GM23338 (cell line): ENCODE measurements at places on chromosomes 7 and 10. TPM values are rescaled to one million over a fixed set of nuclear protein-coding genes. Genes with fewer than 3 reads are reported as not detected.

DNA sequence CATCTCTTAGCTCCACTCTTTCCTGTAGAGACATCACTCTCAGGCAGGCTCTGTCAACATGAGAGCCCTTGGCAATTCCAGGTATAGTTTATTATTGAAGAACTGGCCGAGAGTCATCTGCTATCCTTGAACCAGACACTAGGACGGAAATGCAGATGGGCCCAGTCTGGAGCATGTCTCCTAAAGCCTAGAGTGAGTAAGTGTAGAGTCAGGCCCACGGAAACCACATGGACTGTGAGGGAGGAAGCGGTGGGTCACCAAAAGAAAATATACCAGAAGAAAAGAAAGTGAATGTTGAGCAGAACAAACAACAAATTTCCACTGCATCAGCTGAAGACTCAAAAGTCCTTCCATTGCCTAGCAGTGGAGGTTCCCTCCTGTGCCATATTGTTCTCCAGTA is 15.7 kb upstream of the RELN start:
- H3K27me3 ChIP-seq = no peaks in the 10 kb centered on the region
- peak; percentile 12 for DNase-seq
- no peaks in the 10 kb centered on the region for H3K36me3 ChIP-seq
- no peak overlapping the region for H3K27ac ChIP-seq
- H3K4me1 ChIP-seq = no peaks in the 10 kb centered on the region
- no peak overlapping the region for H3K4me3 ChIP-seq

GRCh38 chr10:120794390-120794789 is 56.8 kb upstream of the WDR11 start:
- no peaks in the 10 kb centered on the region for H3K27me3 ChIP-seq
- H3K4me1 ChIP-seq = peaks cover 12% of the 10 kb centered on the region; the same call in 1 of the 2 replicates
- no peak for DNase-seq
- H3K27ac ChIP-seq = no peak overlapping the region

DNA sequence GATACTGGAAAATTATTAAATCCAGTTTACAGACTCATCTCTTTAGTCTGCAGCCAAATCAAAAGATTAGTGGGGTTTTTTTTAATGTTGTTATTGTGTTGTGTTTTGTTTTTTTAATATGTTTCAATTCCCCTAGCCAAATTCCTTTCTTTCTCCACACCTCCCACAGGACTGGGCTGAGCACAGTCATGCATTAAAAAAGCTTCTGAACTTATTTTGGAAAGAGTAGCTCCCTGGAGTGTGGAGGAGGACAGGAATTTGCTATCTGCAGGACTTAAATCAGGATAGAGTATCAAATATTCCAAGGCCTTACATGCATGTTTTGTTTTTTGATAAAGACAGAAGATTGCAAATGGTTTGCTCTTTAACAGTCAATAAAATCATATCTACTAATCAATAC is 90.7 kb downstream of the GNAI1 start:
- no peaks in the 10 kb centered on the region for H3K27me3 ChIP-seq
- H3K36me3 ChIP-seq = no peaks in the 10 kb centered on the region; the same call in 1 of the 2 replicates
- H3K4me3 ChIP-seq = no peak overlapping the region
- DNase-seq = no peak
- no peak overlapping the region for H3K27ac ChIP-seq

- H3K36me3 ChIP-seq = no peaks in the 10 kb centered on the region
- H3K4me1 ChIP-seq = peaks cover 12% of the 10 kb centered on the region
- no peak overlapping the region for H3K4me3 ChIP-seq
- H3K27me3 ChIP-seq = no peaks in the 10 kb centered on the region
- H3K27ac ChIP-seq = no peak overlapping the region
Observed at GRCh38 chr7:151336027-151336708, 5.4 kb upstream of the NUB1 start.

PBLD gene
- 1.1 and 1.5 TPM in 2 replicates for polyA plus RNA-seq

GDF2 gene
- polyA plus RNA-seq = not detected in 2 replicates
